ENCODE measurements at places on chromosomes 16 and 17.

DNA sequence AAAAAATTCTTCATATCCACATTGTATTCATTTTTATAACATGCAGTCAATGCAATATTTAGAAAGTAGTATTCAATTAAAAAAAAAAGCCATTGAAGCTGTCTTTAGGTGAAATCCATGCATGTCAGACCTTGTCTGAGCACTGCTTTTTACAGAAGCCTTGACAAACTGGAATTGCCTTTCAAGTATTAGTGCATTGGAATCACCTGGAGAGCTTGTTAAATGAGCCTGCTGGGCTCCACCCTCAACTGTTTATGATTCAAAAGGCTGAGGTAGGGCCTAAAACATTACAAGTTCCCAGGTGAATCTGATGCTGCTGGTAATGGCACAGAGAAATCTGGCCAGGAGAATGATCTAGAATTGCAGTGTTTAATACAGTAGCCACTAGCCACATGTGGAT lies 85.8 kb downstream of the HIC1 start:
- H3K4me3 ChIP-seq = no peak overlapping the region
- H3K36me3 ChIP-seq = no peaks in the 10 kb centered on the region
- no peaks in the 10 kb centered on the region for H3K27me3 ChIP-seq
- no peak overlapping the region for H3K27ac ChIP-seq

DNA sequence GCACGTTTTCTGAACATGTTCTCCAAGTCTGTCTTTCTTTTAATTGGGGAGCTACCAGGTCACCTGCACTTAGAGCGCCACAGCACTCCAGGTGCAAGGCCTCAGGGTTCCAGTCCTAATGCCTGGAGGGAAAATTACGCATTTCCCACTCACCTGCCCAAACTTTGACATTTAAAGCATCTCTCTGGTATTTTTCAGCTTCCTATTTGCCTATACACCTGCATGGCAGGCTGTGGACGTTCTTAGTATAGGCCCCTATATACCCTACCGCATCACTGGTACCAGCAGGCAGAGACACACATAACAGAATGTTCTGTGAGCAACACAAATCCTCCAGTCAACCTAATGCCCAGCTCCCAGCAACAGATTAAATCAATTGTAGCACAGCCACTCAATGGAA lies 213.3 kb downstream of the MRTFB start:
- no peak for DNase-seq
- peak overlapping the region; percentile 88 for H3K27ac ChIP-seq
- peak overlapping the region; percentile 59 for H3K4me3 ChIP-seq
- H3K4me1 ChIP-seq = peaks cover 19% of the 10 kb centered on the region
- H3K36me3 ChIP-seq = no peaks in the 10 kb centered on the region
- no peaks in the 10 kb centered on the region for H3K27me3 ChIP-seq

- H3K4me3 ChIP-seq = no peak overlapping the region
- no peaks in the 10 kb centered on the region for H3K4me1 ChIP-seq
- H3K27me3 ChIP-seq = peaks cover 17% of the 10 kb centered on the region
- DNase-seq = no peak
- H3K27ac ChIP-seq = no peak overlapping the region
These were observed 46.8 kb downstream of the TMEM235 start for GRCh38 chr17:78278139-78278741.

DNA sequence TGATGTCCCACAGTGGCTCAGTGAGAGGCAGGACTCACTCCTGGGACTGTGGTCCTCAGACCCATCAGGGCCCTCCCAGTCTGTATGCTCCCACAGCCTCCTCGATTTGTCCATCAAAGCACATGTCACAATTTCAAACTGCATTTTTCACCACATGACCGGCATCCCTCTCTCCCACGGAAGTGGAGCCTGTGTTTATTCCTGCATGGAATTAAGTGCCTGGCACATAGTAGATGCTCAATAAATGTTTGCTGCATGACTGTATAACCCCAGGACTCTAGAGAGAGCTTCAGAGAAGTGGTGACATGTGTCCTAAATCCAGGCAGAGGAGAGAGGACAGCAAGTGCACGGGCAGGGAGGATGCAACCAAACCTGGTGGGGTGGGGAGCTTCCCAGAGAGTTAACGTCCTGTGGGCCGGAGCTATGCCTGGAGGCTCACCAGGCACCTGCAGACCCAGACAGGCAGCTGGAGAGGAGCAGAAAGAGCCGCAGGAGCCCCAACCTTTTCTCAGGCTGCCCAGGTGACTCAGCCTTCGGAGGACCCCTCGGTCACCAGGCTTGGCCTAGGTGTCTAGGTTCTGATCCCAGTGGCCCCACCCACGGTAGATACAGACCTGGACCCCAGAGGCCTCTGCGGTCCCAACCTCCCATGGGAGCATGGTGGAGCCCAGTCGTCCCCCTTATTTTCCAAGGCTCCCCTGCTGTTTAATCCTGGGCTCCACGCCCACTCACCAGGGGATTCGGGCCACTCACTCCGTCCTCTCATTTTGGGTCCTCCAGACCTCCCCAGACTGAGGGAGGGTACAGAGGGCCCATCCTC lies 5.8 kb downstream of the CDH5 start:
- no peak overlapping the region for H3K4me3 ChIP-seq
- no peaks in the 10 kb centered on the region for H3K36me3 ChIP-seq
- peak; percentile 17 for DNase-seq
- no peak overlapping the region for H3K27ac ChIP-seq
- no peaks in the 10 kb centered on the region for H3K27me3 ChIP-seq

DNA sequence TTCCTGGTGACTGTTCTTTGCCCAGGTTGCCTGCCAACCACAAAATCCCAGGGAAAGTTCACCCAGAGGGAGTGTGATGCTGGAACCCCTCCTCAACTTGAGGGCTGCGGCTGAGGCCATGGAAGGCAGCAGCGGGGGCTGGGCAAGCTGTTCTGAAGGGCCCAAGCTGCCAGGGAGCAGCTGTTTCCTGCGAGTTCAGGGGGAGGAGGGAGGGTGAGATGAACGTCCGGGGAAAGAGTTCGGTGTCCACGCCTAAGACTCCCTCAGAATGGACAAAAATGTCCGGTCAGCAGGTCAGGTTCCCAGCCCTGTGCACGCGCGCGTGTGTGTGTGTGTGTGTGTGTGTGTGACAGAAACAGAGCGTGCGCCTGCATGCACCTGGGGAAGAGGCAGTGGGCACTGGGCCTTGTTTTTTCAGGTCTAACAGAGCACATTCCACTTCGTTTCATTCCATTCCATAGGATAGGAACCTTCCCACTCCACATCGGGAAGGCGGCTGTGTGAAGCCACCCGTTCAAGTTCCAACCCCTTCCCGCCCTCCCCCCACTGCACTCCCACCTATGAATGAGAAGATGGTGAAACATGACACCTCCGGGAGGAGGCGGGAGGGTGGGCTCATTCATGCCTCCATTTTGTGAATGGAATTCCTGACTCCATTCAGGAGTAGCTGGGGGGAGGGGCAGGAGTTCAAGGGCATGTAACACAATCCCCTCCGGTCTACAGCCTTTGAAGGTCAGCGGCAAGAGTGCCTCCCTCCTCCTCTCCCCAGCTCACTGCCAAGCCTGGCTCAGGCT lies 15.7 kb downstream of the ETV4 start:
- H3K27me3 ChIP-seq = no peaks in the 10 kb centered on the region
- peak overlapping the region; percentile 24 for H3K4me3 ChIP-seq
- peak; percentile 35 for DNase-seq

DNA sequence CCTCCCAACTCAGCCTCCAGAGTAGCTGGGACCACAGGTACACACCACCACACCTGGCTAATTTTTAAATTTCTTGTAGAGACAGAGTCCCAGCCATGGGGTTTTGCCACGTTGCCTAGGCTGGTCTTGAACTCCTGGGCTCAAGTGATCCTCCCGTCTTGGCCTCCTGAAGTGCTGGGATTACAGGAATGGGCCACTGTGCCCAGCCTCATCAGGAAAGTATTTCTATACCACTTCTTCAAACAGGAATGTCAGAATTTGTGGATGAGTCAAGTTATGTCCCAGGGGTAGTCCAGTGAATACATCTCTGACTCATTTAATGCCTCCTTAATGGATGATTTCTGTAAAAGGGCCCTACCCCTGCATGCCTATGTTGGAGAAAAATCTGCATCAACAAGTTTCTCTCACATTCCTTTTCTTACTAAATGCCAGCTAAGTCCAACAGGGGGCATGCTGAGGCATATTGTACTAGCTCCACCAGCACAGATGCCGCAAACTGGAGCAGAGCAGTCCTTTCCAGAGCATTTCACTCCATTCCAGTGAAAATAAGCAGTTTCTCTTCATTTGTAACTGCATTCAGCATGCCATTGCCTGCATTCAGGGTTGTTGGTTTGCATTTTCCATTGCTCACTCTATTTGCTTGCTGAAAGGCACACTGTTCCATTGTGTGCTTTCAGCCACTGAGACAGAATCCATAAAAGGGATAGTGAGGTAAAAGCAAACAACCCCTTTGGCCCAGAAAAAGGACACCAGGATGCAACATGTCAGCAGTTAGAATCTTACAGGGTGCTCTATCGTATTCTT lies 5.3 kb upstream of the CAVIN1 start:
- H3K36me3 ChIP-seq = no peaks in the 10 kb centered on the region
- peak overlapping the region; percentile 62 for H3K27ac ChIP-seq
- no peak overlapping the region for H3K4me3 ChIP-seq
- H3K27me3 ChIP-seq = no peaks in the 10 kb centered on the region
- peaks cover 35% of the 10 kb centered on the region for H3K4me1 ChIP-seq
- DNase-seq = peak; percentile 76

- no peaks in the 10 kb centered on the region for H3K4me1 ChIP-seq
- no peaks in the 10 kb centered on the region for H3K36me3 ChIP-seq
- no peaks in the 10 kb centered on the region for H3K27me3 ChIP-seq
- peak overlapping the region; percentile 21 for H3K4me3 ChIP-seq
- peak; percentile 79 for DNase-seq
These were observed 45.0 kb upstream of the USP7 start for GRCh38 chr16:9008601-9009260.

Data from tibial artery (tissue), 4 donors.